Ureter (tissue), 1 donor: ENCODE measurements at places on chromosomes 3 and 15. TPM values are rescaled to one million over a fixed set of nuclear protein-coding genes. Genes with fewer than 3 reads are reported as not detected.

The DZIP1L gene
- total RNA-seq = 32.7 TPM

The DNAH1 gene
- total RNA-seq = 16.6 TPM

The CIP2A gene
- total RNA-seq = 7.1 TPM

The FANCD2 gene
- total RNA-seq = 7.9 TPM

The GNAT1 gene
- not detected for total RNA-seq

The UNC45A gene
- 77.0 TPM for total RNA-seq

The ALDH1L1 gene
- total RNA-seq = 129 TPM

The SLC22A13 gene
- total RNA-seq = 0.68 TPM

The SUSD5 gene
- total RNA-seq = 2.1 TPM

The BDH1 gene
- total RNA-seq = 69.4 TPM

The TLR9 gene
- 0.26 TPM for total RNA-seq

The TGFBR2 gene
- 177 TPM for total RNA-seq

The SCN5A gene
- total RNA-seq = 3.5 TPM
